ENCODE measurements at places on chromosomes 16 and 17.

DNA sequence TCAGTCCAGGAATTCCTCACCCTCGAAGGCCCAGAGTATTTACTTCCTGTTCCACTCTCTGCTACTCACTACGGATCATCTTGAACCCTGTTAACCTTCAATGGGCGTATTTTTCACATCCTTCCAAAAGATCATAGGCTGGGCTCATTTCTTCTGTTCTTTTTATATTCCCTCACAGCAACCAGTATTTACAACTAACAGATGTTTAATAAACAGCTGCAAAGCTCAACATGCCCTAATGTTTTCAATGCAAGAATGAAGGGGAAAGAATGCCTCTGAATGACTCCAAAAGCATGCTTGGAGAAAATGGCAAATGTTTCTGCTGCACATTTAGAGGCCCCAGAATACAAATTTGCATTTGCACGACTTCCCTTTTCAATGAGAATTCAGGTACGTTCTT lies 174.9 kb downstream of the ZFHX3 start:
- no peak for DNase-seq

DNA sequence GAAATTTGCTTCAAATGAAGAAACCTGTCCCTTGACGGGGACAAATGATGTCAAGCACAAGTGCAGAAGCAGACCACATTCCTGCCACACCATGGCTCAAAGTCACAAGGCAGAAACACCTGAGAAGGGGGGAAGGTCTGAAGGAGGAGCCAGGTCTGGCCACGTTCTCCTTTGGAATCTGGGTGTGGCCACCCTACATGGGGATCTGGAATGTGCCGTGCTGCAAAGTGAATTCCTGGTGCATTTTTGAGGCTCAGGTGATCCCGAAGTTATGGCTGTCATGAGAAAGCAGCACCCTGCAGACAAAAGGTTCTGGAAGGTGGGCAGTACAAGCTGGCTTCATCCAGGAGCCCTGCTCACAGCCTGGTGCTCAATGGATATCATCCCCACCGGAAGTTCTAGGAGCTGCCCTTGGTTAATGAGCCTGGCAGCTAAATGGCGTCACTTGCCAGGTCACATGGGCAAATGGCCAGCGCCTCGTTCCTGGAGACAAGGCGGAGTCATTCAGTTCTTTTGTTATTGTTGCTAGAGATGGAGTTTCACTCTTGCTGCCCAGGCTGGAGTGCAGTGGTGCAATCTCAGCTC lies 20.1 kb upstream of the ADCY9 start:
- no peak for DNase-seq

- DNase-seq = no peak
Observed at GRCh38 chr17:20998571-20999043, 44.2 kb downstream of the USP22 start.

DNA sequence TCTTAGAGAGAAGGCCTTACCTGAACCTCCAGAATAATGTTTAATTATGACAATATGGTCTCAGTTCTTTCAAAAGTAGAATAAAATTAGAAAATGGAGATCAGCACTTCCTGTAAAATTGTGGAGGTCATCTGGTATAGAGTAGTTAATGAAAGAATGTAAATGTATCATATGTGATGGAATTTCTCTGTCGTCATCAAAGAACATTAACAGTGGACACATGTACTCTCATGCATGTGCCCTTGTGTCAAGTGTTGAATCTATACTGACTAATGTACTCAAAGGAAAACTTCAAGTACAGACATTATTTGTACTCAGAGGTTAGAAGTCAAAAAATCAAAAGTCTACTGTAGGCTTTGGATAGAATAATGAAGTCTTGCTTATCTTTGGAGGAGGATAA lies 129.2 kb upstream of the MYOCD start:
- DNase-seq = no peak

GRCh38 chr16:29308644-29309546 lies 97.6 kb downstream of the NPIPB11 start:
- no peak for DNase-seq

DNA sequence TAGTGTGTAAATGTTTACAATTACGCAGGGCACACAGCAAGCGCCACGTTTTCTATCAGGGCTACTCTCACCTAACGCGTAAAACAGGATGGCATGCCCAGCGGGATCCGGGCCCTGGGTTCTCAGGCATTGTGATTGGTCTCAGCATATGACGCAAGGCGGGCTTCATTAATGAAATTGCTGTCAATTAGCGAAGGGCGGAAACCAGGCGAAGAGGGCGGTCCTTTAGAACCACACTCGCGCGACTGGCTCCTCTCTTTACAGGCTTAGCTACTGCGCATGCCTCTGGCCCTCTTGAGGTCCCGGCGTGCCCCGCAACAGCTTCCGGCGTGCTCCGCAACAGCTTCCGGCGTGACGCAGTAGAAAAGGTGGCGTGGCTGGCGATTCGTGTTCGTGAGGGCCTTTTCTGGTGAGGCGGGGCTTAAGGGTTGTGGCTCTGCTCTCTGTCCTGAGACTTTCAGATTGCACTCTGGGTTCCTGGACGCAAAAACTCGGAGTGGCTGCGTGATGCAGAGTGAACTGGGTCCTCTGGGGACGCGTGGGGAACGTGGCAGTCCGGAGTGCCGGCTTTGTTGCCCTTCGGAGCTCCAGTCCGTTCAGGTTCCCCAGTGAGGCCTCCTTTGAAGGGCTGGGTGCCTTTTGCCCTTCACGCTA lies 9.2 kb downstream of the OR2C1 start:
- DNase-seq = no peak

GRCh38 chr16:79012671-79013434 lies 587.7 kb downstream of the MAF start:
- DNase-seq = no peak

GRCh38 chr16:84382396-84382795 lies 14.1 kb downstream of the ATP2C2 start:
- no peak for DNase-seq

DNA sequence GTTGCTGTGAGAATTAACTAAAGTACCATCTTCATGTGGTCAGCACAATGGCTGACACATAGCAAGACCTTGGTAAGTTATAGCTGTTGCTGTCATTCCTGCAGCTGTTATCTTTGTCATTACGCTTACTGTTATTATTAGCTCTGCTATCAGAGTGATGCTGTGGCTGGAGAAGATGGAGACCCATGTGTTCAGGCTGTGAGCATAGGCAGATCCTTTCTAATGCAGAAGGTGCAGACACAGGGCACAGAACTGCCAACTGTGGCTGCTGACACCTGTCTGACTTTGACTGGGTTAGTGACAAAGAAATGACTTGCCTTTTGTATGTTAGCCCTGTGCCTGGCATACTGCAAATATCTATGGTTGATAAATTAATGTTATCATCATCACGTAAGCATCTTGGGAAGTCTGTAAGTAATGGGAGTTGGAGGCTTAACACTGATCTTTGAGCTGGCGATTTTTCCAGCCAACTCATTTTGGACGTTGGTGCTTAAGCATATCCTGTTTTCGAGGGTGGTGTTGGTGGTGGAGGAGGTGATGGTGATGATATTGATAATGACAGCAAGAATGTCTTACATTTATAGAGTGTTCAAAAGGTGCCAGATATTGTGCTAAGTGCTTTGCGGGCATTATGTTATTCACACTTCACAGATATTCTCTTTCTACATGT lies 695.3 kb downstream of the WWOX start:
- DNase-seq = no peak

- DNase-seq = no peak
Observed at GRCh38 chr17:50204431-50204830, 3.0 kb upstream of the COL1A1 start.

GRCh38 chr17:55705847-55706246 lies 16.8 kb downstream of the TMEM100 start:
- no peak for DNase-seq
